ENCODE measurements at places on chromosomes 3 and 15.

DNA sequence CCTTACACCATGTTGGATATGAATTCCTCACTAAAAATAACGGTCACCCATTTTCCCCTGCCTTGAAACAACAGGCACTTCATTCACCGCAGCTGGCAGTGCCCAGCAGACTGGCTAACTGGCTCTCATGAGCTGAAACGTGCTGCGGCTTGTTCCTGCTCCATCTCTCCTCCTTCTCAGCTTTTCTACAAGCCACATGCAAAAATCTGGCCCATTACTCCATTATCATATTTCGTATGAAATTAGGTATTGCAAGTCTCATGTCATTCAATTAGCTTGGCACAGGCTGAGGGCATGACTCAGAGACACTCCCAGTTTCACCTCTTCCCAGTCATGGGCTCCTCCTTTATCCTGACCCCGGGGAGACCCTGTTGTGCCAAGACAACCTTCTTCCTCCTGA, 60.0 kb downstream of the MAGEF1 start:
- no peak for DNase-seq

GRCh38 chr15:62517541-62517940, 352.5 kb upstream of the C2CD4B start:
- DNase-seq, result no peak

DNA sequence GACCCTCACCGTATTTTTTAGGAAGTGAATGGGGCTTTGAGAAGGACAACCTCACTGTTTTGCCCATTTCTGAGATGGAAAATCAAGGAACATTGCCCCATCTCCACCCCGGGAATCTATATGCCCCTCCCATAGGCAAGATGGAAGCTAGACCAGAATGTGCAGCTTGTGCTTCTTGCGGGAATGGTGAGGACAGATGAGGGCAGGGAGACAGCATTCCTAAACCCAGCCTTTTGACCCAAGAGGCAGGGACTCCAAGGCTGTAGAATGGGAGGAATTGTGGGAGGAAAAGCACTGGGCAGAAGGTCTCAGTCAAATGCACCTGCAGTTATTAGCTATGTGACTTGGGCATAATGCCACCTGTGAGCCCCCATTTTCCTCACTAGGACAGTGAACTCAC, 66.9 kb downstream of the SMAD3 start:
- DNase-seq, result no peak

DNA sequence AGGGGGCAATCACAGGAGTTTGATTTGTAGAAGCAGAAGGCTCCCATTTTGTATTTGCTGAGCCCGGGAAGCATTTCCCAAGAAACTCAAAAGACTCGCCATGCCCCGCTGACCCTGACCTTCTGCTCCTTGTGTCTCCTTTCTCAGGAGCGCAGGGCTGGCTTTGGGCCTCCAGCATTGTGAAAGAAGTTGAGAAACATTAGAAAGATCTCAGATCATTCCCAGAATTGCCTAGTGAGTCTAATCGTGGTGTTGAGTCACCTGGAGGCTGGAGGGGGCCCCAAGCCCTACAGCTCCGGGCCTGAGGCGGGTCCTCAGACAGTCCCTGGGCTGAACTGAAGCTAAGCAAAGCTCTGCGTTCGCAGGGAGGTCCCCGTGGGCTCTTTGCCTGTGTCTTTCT, 10.9 kb upstream of the PIGZ start:
- DNase-seq, result peak; percentile 29

GRCh38 chr3:60552581-60552980, 698.7 kb downstream of the FHIT start:
- DNase-seq, result no peak

DNA sequence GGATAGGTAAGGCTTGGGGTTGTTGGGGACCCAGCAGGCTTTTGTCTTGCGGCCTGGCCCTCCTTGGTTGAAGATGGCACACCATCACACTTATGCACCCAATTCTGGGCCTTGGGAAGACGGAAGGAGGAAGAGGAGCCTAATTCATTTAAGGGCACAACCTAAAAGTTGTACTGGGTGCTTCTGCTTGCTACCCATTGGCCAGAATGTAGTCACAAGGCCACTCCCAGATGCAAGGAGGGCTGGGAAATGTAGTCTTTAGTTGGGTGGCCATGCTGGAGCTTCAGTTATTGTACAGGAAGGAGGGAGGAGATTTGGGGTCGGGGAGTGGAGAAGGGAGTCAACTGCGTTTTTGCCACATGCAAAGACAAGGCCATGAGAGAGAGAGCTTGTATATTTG, 109.2 kb downstream of the TMEM266 start:
- DNase-seq, result no peak

DNA sequence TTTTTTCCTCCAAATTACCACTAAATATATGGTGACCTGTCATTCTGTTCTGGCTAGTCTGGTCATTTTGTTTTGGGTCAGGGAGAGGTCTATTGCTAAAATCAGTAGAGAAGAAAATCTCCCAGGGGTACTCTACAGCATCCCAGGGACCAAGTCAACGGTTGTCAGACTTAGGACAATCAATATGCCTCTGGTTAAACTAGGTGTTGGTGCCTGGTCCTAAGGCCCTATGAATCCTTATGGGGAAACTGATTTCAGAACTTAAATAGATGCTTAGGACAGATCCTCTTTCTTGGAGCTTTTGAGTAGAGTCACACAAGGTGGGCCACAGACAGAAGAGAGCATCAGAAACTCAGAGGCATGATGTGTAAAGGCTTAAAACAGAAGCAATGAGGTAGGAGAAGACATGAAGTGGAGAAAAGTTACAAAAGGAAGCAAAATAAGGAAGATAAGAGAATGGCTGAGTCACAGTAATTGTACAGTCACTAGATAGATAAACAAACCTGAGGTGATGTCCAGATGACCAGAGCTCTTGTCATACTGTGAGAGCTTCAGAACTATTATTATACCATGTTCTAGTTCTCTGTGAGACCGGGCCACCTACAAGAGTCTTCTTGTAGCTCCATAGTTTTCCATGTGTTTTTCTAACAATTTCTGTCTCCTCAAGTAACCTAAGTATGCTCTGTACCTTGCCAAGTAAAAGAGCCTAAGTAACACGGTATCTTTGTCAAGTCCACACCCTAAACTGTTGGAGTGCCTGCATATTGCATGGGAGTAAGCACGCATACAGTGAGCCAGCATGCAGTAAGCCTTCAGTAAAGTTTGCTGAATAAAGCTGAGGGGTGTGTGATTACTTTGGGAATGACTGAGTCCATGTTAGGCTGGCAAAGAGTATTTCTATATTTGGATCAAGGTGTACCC, 44.6 kb upstream of the LEKR1 start:
- no peak for DNase-seq

- DNase-seq, result no peak
These were observed 8.0 kb downstream of the HDDC3 start for GRCh38 chr15:90924375-90924774.

DNA sequence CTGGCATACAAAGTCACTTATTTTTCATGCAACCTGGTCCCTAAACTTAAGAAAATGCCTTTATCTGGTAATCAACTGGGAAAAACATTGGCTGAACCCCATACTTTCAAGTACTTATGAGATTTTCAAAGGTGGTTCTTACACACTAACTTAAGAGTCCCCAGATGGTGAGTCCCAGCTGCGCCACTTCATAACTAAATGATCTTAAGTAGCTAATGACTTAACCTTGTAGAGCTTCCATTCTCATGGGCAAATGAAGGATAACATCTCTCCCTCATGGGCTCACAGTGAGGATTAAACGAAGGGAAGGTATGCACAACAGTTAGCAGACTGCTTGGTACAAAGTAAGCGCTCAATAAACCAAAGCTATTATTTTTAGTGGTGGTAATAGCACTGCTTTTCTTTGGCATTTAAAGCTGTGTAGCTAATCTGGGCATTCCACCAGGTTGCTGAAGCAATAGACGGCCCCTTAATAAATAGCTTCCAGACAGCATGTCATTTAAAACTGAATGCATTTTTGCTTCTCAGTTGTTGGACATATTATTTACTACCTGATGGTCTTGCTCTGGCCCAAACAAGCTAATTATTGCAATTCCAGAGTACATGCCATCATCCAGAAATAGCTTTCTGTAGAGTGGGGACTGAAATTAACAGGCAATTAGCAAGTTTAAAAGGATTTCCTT, 55.4 kb downstream of the LIPC start:
- no peak for DNase-seq

- no peak for DNase-seq
These were observed 15.4 kb downstream of the PSTPIP1 start for GRCh38 chr15:77010312-77010686.

DNA sequence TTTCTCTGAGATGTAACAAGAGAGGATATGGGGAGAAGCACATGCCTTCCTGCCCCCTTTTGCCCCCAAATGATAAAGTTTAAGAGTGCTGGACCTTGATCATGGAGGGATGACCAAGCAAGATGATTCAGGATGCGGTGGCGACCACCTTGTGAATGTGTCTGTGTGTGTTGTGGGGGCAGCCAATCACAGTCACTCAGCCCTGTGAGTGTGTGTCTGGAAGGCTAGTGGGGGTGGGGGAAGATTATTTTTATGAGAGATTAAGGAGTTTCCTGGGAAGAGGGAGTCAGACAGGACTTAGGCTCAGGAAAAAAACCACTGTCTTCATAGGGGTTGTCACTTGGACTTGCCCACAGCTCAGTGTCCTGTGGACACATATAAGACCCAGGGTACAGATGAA, 57.8 kb upstream of the KY start:
- no peak for DNase-seq

GRCh38 chr15:76930831-76931396, 635 bp upstream of the RCN2 start:
- DNase-seq, result no peak

DNA sequence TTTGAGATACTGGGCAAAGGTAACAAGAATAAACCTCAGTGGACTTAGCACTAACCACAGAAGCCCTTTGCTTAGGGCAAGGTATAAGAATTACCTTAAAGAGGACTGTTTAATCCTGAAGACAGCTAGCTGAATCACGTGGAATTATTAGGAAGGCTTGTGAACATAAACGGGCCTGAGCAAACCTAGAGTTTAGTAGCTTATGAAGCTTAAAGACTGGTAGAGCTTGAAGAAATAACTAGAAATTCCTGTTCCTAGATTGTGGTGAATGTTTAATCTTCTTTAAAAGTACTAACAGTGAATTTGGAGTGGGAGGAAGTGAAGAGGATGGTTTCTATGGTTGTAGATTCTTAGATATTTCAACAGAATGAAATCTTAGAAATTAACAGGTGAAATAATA, 428.9 kb upstream of the THRB start:
- no peak for DNase-seq

- no peak for DNase-seq
These were observed 2.5 kb downstream of the TMEM266 start for GRCh38 chr15:76062286-76062685.

DNA sequence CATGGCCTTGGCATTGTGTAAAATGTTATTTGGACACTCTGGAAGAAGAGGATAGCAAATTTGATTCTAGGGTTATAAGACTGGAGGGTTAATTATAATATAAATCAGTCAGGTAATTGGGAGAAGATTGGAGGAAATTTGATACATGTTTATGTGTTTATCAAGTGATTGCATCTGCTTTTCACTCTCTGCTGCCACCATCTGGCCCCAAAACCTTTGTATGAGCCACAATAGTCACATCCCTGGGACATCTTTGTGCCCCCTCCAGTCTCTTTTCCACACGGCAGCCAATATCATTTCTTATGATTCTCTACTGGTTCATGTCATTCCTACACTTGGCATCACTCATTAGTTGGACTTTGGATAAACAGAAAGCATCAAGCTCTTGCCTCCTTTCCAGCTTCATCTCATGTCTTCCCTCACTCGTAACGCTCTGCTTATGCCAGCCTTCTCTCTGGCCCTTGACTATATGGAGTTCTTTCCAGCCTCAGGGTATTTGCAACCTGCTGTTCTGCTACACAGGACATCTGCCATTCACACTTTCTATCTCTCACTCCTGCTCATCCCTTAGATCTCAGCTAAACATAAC, 602.3 kb upstream of the SUCLG2 start:
- DNase-seq, result no peak

DNA sequence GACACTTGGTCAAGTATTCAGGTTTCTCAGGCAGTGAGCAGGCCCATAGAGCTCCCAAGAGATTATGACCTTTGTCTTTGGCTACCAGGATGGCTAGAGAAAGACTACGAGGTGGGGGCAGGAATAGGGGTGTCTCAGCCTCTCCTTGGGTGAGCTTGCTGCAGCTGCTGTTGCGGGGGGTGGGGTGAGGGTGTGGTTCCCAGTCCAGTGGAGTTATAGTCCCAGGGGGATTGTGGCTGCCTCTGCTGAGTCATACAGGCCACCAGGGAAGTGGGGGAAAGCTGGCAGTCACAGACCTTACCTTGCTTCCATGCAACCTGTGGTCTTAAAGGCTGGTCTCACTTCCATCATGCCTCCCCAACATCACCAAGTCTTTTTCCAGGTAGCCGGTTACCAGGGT, 31.7 kb downstream of the ATP2C1 start:
- DNase-seq, result no peak

GRCh38 chr15:38688761-38689160, 124.1 kb upstream of the RASGRP1 start:
- DNase-seq, result no peak

DNA sequence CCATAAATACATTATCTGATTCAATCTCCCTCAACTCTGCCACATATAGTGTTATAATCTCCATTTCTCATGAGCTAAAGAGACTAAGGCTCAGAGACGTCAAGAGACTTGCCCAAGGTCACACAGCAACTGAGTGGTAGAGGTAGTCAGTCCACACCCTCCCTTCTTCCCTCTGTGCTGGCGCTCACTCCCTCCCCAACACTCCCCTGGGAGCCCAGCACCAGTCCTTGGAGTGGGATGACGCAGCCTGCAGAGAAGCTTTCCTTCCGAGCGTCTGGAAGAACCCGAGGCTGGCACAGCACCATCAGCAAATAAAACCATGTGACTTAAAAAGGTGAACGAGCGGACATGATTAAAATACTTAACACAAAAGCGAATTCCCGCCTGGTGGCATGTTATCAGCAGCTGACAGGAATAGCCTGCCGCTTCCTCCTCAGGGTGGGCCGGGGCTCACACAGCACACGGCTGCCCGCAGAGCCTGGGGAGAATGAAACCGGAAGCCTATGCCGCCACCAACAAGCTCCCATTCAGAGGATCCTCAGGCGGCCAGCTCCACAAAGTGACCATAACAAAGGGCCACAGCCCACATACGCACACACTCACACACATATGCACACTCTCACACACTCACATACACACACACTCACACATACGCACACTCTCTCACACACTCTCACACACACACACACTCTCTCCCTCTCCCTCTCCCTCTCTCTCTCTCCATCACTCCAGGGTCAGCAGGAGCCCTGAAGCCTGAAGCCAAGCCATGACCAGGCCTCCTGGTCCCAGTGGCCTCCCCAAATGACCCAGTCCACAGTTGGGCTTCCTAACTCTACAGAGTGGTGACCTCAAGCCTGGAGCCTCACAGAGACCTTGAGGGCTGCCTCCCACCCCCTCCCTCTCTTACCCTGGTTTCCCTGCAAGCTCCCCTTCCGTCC, 120.5 kb downstream of the XXYLT1 start:
- peak; percentile 45 for DNase-seq

- DNase-seq, result no peak
These were observed 123.5 kb upstream of the SAMMSON start for GRCh38 chr3:69876073-69876472.

GRCh38 chr15:34161329-34161963, 48.5 kb downstream of the KATNBL1 start:
- DNase-seq, result no peak

All from fibroblast of the conjunctiva (primary cell).